ENCODE measurements at places on chromosomes 2 and 18.
A peak's percentile ranks its signal among the peaks of the same experiment; 100 is the strongest.

DNA sequence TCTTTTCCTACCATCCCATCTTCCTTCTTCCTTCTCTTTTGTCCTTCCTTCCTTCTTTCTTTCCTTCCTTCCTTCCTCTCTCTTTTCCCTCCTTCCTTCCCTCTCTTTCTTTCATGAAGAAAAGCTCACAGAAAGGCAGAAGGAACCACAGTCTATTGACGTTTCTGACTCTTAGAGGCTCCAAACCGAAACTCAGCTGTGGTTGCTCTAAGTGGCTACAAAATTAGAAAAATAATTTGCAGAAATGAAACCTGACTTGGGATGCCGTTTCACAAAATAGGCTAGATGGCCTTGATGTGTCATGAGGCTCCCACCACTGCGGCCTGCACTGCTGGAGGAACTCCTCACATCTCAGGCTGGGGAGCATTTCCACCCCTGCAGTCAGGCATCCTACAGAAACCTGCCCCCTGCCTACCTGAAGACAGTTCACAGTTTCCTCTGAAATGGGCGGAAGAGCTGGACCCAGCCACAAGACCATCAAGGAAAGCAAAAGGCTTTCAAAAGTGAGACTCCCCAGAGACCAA is 165.6 kb downstream of the SMAD7 start:
- DNase-seq = no peak

GRCh38 chr2:124683536-124684428 is 658.7 kb downstream of the CNTNAP5 start:
- DNase-seq = no peak

DNA sequence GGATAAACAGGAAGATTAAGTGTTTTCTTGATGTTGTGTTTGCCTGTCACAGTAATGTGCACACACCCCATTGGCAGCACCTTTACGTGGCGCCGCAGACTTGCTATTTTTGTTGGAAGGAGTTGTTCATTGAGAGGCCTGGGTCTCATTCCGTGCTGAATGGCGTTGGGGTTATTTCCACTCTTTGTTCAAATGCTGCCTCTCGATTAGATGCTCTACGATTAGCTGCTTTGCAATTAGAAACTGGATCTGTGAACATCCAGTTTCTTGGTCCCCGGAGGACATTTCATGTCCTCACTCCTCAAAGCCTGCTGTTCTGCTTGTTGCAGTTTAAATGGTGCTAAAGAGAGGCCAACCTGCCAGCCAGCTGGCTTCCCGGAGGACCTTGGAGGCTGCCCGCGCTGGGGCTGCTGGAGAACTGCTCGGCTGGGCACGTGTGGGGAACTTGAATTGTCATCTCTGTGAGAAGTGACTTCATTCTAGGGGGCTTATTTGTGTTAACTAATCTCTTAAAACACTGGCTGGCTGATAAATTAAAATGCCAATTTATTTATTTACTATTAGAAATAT is 117.4 kb upstream of the NABP1 start:
- DNase-seq = no peak

GRCh38 chr2:44433895-44434294 is 72.1 kb downstream of the CAMKMT start:
- peak; percentile 35 for DNase-seq

- DNase-seq = no peak
Observed at GRCh38 chr2:122206101-122206500, 450.6 kb downstream of the TSN start.

All from RWPE1 (cell line).